ENCODE measurements at places on chromosomes 3 and 15.

DNA sequence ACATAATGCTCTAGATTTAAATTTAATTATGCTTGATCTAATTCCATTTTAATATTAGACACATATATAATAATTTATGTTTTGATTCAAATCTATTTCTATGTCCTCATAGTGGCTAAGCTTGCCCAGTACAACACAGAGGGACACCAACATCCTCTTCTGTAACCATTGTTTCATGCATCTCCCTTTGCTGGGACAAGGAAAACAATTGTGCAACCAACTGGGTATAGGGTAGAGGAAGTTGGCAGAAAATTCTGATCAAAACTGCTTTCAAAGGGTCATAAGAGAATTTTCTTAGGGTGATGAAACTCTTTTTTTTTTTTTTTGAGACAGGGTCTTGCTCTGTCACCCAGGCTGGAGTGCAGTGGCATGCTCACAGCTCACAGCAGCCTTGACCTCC lies 121.4 kb upstream of the SGO1 start:
- DNase-seq = no peak

- no peak for DNase-seq
Observed at GRCh38 chr15:95252404-95252803, 1021.0 kb downstream of the MCTP2 start.

GRCh38 chr15:41634072-41634626 lies 26.1 kb upstream of the MGA start:
- no peak for DNase-seq

GRCh38 chr15:53251996-53252395 lies 461.9 kb upstream of the ONECUT1 start:
- DNase-seq = no peak

DNA sequence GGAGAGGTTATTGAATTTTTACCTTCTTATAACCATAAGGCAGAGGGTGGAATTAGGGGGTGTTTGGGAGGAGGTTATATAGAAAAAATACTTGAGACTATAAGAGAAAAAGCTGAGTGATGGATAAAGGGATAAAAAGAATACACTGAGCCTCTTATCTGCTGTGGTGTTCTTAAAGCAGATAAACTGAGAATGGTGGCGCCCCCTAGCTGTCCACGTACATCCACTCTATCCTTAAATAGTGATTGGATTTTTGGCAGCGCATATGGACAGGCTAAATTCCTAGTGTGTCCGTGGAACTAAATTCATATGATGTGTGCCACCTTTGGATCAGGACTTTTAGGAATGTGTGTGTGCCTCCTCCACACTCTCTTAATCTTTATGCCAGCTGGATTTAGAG lies 121.1 kb downstream of the OXSM start:
- no peak for DNase-seq

GRCh38 chr3:159974-160373 lies 36.6 kb upstream of the CHL1 start:
- DNase-seq = no peak
